Fibroblast of skin of scalp (primary cell): ENCODE measurements at places on chromosomes 4 and X.

- no peak for DNase-seq
Observed at GRCh38 chrX:150573702-150574101, 5.3 kb downstream of the MTM1 start.

DNA sequence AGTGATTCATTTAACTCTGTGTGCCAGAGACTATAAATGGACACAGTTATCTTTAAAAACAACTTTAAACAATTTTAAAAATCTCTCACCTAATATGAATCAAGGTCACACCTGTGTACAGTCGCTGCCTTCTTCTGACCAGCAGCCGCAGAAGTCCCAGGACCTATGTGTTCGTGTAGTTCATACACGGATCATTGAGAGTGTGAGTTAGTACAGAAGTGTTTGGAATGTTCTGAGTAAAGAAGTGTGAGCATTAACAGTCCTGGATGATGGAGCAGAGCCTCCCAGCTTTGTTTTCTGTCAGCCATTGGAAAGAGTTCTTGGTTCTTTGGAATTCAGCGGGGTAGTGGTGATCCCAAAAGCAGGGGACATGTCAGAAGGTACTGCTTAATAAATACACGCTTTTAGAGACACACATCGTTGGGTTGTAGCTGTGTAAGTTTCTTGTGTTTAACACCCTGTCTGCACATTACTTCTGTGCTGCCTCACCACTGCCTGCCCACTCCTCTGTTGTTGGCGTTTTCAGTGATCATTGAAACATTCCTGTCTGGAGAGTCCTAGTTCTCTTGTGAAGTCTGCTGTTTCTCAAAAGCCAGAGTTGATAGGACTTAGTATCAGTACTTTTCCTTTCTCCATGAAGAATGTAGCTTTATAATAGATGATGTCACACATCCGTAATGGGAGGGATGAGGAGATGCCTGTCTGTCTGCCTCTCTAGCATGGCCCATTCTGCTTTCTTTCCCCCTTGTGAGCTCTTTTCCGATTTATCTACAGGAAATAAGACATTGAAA is 90.6 kb downstream of the PTTG2 start:
- peak; percentile 15 for DNase-seq

DNA sequence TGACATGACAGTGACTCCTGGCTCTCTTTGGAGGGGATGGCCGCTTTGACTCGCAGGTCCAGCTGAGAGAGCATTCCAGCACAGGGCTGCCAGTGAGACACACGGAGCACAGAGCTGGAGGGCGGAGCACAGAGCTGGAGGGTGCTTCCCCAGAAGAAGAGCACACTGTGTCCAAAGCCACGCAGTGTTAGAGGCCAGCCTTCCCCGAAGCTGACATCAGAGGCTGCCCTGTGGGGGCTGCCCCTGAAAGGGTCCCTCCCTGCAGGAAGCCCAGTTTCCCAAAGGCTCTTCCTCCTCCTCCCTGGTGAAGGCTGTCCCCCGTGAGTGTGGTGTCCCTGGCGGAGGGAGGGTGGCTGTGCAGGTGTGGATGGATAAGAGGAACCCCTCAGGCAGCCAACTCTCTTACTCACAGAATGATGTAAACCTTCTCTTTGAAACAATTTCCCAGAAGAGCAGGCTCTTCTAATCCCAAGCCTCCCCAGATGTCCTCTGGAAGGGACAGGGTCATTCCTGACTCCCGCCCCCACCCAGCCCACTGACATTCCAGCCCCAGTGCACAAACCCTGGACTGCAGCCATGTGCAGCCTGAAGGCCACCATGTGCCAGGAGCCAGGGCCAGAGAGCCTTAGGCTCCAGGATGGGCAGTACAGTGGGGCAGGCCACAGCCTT is 53.4 kb downstream of the PSAPL1 start:
- no peak for DNase-seq

DNA sequence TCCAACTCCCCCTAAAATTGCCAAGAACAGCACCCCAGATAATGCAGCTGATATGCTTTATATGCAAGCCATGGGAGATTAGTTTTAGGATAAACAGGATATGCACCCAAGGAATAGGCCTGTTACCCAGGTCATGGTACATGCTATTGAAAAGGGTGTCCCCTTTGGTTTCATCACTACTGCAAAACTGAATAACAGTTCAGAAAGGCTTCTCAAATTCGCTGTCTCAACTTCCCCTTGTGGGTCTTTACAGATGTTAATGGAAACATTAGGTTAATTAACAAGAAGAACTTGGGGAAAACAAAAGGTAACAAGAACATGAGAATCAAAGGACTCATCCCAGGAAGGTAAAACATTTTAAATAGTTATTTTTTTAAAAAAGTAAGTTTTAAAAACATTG is 318.7 kb downstream of the PRR32 start:
- DNase-seq = no peak

- no peak for DNase-seq
Observed at GRCh38 chrX:42664680-42665079, 113.3 kb downstream of the PPP1R2C start.

DNA sequence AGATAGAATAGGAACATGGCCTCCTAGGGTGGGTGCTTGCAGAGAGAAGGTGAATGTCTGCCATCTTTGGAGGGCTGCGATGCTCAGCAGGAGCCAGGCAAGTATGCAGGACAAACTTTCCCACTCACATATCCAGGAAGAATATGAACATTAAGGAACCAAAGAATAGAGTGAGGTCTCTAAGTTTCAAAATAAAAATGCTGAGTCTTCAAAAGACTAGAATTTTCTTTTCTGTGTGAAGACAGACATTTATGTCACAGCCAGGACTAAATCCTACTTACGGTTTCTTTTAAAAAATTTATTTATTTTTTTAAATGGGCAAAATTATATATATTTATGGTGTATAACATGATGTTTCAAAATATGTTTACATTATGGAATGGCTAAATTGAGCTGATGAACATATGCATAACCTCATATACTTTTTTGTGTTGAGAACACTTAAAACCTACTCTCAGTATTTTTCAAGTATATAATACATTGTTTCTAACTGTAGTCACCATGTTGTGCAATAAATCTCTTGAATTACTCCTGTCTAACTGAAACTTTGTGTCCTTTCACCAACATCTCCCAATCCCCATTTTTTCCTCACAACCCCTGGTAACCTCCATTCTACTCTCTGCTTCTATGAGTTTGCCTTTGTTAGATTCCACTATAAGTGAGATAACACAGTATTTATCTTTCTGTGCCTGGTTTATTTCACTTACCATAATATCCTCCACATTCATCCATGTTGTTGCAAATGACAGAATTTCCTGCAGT is 177.8 kb upstream of the HAND2 start:
- no peak for DNase-seq

DNA sequence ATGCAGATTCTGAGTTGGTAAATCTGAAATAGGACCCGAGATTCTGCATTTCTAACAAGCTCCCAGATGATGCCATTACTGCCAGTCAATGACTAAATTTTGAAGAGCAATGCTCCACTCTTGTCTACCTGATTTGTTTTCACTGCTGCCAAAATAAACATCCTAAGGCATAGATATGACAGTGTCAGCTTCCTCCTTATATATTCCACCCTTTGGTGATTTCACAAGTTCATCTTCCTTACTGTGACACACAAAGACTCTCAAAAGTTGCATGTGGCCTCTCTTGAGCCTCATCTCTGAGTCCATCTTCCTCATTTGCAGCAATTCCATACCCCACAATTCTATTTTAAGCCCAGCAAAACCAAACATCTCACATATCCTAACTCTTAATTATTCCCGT is 110.9 kb downstream of the FBXW7 start:
- DNase-seq = no peak

DNA sequence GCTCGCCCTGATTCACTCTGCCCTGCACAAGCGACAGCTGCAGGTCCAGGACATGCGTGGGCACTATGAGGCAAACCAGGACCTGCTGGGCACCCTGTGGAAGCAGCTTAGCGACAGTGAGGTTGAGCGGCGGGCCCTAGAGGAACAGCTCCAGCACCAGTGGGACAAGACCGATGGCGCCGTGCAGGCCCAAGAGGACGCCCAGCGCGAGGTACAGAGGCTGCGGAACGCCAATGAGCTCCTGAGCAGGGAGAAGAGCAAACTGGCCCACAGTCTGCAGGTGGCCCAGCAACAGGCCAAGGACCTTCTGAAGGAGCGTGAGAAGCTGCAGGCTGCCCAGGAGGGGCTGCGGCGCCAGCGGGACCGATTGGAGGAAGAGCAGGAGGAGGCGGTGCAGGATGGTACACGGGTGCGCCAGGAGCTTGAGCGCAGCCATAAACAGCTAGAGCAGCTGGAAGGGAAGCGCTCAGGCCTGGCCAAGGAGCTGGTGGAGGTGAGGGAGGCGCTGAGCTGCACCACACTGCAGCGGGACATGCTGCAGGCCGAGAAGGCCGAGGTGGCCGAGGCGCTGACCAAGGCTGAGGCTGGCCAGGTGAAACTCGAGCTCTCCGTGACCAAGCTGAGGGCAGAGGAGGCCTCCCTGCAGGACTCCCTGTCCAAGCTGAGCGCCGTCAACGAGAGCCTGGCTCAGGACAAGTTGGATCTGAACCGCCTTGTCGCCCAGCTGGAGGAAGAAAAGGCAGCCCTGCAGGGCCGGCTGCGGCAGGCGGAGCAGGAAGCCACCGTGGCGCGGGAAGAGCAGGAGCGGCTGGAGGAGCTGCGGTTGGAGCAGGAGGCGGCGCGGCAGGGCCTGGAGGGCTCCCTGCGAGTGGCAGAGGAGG is 12.8 kb downstream of the SMIM10L2A start:
- DNase-seq = no peak

- DNase-seq = no peak
Observed at GRCh38 chr4:140019619-140020347, 134.2 kb downstream of the MAML3 start.

- no peak for DNase-seq
Observed at GRCh38 chr4:132767901-132768300, 381.2 kb upstream of the PCDH10 start.

DNA sequence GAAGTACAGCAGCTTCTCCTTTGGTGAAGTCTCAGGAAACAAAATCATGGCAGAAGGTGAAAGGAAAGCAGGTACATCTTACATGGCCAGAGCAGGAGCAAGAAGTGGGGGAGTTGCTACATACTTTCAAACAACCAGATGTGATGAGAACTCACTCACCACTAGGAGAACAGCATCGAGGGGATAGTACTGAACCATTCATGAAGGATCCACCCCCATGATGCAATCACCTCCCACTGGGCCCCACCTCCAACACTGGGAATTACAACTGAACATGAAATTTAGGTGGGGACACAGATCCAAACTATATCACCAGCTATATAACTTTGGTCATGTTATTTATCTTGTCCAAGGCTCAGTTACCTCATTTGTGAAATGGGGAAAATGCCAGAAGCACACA is 159.4 kb downstream of the OPHN1 start:
- DNase-seq = peak; percentile 3

GRCh38 chr4:85005865-85006377 is 39.4 kb upstream of the WDFY3 start:
- DNase-seq = peak; percentile 66

- DNase-seq = no peak
Observed at GRCh38 chrX:138001226-138001625, 435.3 kb downstream of the ZIC3 start.

DNA sequence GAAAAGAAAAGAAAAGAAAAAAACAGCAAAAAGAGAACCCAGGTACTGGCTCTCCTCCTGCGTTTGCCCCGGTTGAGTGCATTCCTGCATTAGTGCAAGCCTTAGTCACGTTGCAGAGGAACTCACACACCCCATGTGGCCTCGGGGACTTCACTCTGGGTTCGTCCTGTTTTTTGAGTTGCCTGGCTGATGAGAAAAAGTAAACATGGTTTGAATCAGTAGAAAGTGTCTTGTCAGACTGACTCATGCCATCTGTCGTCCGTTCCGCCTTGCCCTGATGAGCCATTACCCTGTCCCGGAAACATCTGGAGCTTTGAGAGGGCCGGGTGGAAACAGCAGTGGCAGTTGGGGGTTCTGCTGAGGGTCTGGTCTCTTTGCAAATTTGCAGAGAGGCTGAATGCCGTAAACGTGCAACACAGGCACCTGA is 16.3 kb downstream of the CD99 start:
- DNase-seq = peak; percentile 94

GRCh38 chrX:78455901-78456300 is 128.5 kb upstream of the CYSLTR1 start:
- no peak for DNase-seq

DNA sequence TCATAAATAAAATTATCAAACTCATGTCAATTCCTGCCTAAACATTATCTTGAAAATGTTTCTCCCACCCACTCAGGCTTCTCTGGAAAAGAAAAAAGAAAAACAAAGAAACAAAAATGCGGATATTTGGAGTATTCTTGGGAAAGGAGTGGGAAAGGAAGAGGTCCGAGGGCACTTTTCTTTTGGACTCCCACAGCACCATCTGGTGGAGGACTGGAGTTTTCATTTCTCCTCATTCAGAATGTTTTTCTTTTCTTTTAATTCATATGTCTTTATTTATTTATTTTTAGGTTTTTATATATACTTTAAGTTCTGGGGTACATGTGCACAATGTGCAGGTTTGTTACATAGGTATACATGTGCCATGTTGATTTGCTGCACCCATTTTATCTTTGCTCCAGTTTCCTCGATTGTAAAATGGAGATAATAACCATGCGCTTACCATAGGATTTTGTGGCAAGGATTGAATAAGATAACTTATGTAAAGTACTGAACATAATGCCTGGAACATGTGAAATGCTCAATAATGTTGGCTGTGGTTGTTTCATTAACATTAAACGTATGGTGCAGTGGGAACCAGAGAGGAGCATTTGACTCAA is 8.0 kb upstream of the KCNE5 start:
- DNase-seq = peak; percentile 33

DNA sequence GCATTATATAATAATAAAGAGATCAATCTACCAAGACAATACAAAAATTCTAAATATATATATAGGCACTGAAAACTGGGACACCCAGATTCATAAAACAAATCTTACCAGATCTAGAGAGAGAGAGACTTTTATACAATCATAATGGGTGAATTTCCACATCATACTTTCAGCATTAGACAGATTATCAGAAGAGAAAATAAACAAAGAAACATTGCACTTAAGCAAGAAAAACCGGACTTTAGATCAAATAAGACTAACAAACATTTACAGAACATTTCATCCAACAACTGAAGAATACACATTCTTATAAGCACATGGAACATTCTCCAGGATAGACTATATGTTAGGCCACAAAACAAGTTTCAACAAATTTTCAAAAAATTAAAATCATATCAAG is 245.1 kb downstream of the INPP4B start:
- DNase-seq = no peak

- peak; percentile 9 for DNase-seq
Observed at GRCh38 chr4:6372649-6373525, 99.5 kb downstream of the PPP2R2C start.

- DNase-seq = no peak
Observed at GRCh38 chr4:117874216-117874615, 160.1 kb upstream of the NDST3 start.

DNA sequence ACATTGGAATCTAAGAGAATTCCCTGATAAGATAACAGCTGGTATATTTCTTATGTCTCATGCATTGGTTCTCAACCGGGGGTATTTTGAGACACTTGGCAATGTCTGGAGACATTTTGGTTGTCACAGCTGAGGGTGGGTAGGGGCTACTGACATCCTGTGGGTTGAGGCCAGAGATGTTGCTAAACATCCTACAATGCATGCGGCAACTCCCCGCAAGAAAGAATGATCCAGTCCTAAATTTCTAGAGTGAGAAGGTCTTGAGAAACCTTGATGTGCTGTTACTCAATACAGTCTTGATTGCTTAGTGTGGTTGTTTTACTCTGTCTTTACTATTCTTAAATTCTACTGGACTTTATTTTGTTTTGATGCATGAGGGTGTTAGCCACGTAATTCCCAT is 287.2 kb downstream of the FRMPD4 start:
- DNase-seq = no peak
